Bronchial smooth muscle cell (primary cell): ENCODE measurements at places on chromosomes 4 and X. TPM values are rescaled to one million over a fixed set of nuclear protein-coding genes. Genes with fewer than 3 reads are reported as not detected.

Gene DIAPH2
- total RNA-seq: 6.9 and 8.7 TPM in 2 replicates

Gene NR3C2
- total RNA-seq: 1.5 and 2.4 TPM in 2 replicates

Gene SATL1
- total RNA-seq: not detected in 2 replicates

Gene ALAS2
- not detected in 2 replicates for total RNA-seq

Gene MAGEC1
- not detected in 2 replicates for total RNA-seq

Gene IL2
- not detected in 2 replicates for total RNA-seq

Gene RBM41
- 10.5 and 14.0 TPM in 2 replicates for total RNA-seq

Gene INTS6L
- 3.5 and 3.6 TPM in 2 replicates for total RNA-seq

Gene DAPP1
- 0.09 TPM in 1 of 2 replicates, not detected in the other for total RNA-seq

Gene ARHGEF9
- total RNA-seq: 12.1 and 16.1 TPM in 2 replicates

Gene DDX60
- total RNA-seq: 15.1 and 21.5 TPM in 2 replicates

Gene RAB40AL
- 0.09 and 0.32 TPM in 2 replicates for total RNA-seq

Gene DLG3
- 18.8 and 30.7 TPM in 2 replicates for total RNA-seq

Gene PRKX
- total RNA-seq: 6.5 and 7.6 TPM in 2 replicates

Gene XAGE1A
- total RNA-seq: not detected in 2 replicates

Gene CXCL6
- total RNA-seq: 5.0 and 14.3 TPM in 2 replicates

Gene NLGN4X
- 0.09 TPM in 1 of 2 replicates, not detected in the other for total RNA-seq

Gene CT55
- total RNA-seq: not detected in 2 replicates

Gene PRDX4
- total RNA-seq: 225 and 226 TPM in 2 replicates

Gene LRAT
- 0.17 and 0.47 TPM in 2 replicates for total RNA-seq

Gene GPRIN3
- under 0.01 TPM in 1 of 2 replicates, not detected in the other for total RNA-seq

Gene CXCL13
- total RNA-seq: not detected in 2 replicates

Gene PHEX
- total RNA-seq: 0.95 and 1.9 TPM in 2 replicates

Gene NXF2B
- total RNA-seq: not detected in 2 replicates

Gene DMRTC1B
- total RNA-seq: not detected in 2 replicates

Gene SULT1B1
- total RNA-seq: 0.32 TPM in 1 of 2 replicates, not detected in the other

Gene PDLIM5
- 9.8 and 24.4 TPM in 2 replicates for total RNA-seq

Gene C4orf50
- total RNA-seq: not detected in 2 replicates

Gene GPC4
- under 0.01 TPM in 2 replicates for total RNA-seq

Gene NLGN3
- 0.26 and 0.95 TPM in 2 replicates for total RNA-seq

Gene GUCY1B1
- total RNA-seq: 39.1 and 46.3 TPM in 2 replicates

Gene CLDN2
- total RNA-seq: not detected in 2 replicates

Gene CSAG3
- total RNA-seq: not detected in 2 replicates

Gene OCIAD1
- total RNA-seq: 72.8 and 76.3 TPM in 2 replicates

Gene GPR173
- 1.5 and 1.9 TPM in 2 replicates for total RNA-seq

Gene SH3D19
- total RNA-seq: 34.0 and 36.7 TPM in 2 replicates

Gene CLNK
- not detected in 2 replicates for total RNA-seq

Gene ADGRG2
- total RNA-seq: under 0.01 and 0.32 TPM in 2 replicates

Gene SMARCA1
- total RNA-seq: 34.1 and 54.5 TPM in 2 replicates

Gene WDR1
- total RNA-seq: 306 and 310 TPM in 2 replicates

Gene CHRDL1
- total RNA-seq: 0.17 and 3.8 TPM in 2 replicates

Gene CXorf49
- not detected in 2 replicates for total RNA-seq
